A673 (cell line): ENCODE measurements at places on chromosomes 4 and X.

DNA sequence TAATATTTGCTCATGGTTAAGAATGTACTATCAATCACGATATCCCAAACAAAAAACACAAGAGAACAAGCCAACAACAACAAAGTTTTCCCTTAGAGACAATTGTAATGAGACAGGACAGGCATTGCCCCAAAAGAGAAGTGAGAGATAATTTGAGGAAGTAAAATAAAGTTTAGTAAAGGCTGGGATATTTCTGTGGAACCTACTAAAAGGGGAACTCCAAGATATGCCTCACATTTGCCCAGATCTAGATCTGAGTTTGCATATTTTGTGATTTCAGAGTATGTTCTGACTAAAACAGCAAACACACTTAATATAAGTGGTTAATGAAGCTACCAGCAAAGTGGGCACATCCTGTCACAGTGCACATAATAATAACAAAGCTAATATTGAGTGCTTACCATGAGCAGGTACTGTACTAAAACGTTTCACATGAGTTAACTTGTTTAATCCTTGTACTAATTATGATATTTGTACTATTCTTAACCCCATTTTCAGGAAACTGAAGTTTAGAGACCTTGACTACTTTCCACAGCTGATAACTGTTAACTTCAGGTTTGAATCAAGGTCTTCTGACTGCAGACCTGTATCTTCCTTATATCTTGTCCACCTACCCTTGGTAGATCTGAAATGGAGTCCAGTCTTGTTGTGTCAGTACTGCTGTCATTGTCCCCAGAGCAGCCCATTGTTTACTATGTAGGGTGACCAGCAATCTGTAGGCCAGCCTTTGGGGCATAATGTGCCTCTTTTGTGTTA is 26.0 kb upstream of the BMP2K start:
- DNase-seq = no peak

GRCh38 chr4:186203406-186203805 is 12.0 kb downstream of the CYP4V2 start:
- peak; percentile 90 for DNase-seq

DNA sequence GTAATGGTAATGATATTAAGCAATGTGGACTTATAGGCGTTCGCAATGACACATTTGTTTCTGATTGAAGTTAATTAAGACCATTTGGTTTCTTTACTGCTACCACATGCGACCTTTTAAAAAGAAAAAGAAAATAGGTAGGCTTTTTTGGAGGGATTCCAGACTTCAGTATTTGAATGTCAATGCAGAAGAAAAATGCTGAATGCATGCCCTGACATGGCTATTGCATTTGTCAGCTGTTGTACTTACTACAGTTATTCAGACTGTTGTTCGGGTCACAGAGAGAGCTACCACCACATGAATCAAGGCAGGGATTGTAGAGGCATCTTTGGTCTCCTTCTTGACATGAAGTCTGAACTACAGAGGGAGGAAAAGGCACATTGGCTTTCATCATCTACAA is 163.7 kb downstream of the CORIN start:
- peak; percentile 4 for DNase-seq

GRCh38 chr4:114108869-114109268 is 129.4 kb upstream of the ARSJ start:
- peak; percentile 39 for DNase-seq

GRCh38 chrX:9816084-9816700 is 30.0 kb downstream of the SHROOM2 start:
- no peak for DNase-seq

- DNase-seq = no peak
These were observed 492.3 kb downstream of the MAGEE1 start for GRCh38 chrX:76919761-76920160.

DNA sequence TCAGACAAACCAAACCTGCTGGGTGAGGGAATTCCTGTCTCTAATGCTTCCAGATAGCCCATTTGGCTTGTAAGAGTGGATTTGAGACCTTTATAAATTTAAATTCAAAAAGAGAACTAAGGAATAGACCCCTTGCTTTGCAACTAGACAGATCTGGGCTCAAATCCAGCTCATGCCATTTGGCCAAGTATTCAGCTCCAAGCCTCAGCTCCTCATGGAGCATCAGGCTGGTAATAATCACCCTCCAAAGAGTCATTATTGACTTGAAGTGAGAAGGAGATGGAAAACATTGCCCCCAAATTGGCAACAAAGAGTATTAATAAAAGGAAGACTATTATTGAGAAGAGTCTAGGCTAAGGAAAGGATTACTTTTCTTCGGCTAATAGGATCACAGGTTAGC is 134.7 kb downstream of the PDE5A start:
- DNase-seq = no peak

DNA sequence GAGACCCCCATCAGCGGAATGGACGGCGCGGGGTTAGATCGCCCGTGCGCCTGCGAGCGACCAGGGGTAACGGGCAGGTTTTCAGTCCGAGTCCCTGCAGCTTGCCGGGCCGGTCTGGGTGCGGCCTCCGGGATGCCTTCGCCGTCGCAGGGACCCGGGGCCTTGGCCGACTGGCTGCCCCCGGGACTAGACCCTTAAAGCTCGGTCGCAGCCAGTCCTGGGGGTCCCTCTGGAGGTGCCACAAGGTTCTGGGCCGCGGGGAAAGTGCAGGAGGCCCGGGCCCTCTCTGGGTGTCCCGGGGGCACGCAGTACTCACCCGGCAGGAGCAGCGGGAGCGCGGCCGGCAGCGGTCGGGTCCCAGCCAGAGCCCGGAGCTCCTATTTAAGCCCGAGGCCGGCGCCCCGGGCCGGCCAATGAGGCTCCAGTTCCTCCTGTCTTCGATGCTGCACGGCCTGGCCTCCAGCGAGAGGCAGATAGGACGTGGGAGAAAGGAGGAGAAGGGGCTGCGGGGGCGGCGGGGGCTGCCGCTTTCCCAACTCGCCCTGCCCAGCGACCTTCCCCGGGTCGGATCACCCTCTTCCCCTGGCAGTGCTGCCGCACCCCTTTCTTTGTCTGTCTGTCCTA is at the start of gene SPON2:
Gene SPON2, minus strand, starts transcription at position 356 of the 624 bp plus-strand sequence.
- no peak for DNase-seq

GRCh38 chr4:42632653-42633382 is 24.1 kb downstream of the ATP8A1 start:
- no peak for DNase-seq

DNA sequence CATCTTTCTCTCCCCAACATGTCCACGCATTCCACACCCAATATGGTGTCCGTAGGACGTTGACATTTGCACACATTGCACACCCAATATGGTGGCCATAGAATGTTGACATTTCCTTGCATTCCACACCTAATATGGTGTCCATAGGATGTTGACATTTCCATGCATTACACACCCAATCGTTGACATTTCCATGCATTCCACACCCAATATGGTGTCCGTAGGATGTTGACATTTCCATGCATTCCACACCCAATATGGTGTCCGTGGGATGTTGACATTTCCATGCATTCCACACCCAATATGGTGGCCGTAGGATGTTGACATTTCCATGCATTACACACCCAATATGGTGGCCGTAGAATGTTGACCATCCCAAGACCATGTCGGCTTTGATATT is 88.4 kb upstream of the SHOX start:
- no peak for DNase-seq

- DNase-seq = peak; percentile 56
These were observed 116.7 kb upstream of the TMEM164 start for GRCh38 chrX:109886122-109886761.
